Cortex of kidney (tissue), 1 donor: ENCODE measurements at places on chromosomes 3 and 15.

DNA sequence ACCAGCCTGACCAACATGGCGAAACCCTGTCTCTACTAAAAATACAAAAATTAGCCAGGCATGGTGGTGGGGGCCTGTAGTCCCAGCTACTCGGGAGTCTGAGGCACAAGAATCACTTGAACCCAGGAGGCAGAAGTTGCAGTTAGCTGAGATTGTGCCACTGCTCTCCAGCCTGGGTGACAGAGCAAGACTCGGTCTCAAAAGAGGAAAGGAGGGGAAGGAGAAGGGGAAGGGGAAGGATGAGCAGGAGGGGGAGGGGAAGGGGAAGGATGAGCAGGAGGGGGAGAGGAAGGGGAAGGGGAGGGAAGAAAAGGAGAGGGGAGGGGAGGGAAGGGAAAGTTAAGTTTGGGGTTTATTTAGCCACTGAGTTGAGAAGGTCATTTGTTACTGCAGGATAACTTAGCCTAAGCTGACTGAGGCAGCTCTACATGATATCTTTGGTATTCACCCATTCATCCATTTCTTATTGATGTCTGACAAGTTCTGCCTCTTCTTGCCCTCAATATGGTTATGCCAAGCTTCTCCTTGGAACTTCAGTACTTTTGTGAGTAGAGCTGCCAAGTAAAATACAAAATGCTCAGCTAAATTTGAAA is 15.9 kb upstream of the ABHD2 start:
- no peak for DNase-seq

DNA sequence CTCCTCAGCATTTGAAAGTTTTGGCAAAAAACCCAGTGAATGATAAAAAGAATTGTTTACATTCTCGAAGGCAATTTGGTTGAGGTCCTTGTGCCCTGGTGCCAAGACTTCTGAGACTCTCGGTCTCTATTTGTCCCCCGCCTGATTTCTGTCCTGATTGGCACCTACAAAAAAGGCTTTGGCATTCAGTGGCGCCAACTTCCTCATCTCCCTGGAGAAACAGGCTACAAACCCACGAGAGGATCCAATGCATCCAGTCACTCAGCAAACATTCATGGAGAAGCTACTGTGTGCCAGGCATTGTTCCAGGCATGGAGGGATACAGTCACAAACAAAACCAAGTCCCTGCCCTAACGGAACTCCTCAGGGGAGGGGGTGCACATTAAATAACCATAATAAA is 42.7 kb downstream of the HES1 start:
- DNase-seq = no peak

DNA sequence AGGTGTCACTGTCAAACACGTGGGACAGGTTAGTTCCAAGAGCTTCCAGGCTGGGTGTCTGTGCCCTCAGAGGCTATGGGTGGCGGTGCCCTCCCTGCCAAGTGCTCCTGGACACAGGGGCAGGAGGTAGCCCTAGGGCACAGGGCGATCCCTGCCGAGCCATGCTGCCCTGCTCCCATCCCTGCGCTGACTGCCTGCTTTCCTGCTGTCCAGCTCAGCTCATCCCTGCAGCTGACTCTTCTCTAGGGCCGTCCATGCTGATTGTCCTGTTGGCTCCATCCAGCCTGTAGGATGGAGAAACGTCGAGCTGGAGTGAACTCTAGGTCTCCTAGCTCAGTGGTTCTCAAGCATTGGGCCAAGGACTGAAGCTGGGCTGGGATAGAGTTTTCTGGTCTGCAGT is 3.7 kb downstream of the PDIA5 start:
- no peak for DNase-seq

DNA sequence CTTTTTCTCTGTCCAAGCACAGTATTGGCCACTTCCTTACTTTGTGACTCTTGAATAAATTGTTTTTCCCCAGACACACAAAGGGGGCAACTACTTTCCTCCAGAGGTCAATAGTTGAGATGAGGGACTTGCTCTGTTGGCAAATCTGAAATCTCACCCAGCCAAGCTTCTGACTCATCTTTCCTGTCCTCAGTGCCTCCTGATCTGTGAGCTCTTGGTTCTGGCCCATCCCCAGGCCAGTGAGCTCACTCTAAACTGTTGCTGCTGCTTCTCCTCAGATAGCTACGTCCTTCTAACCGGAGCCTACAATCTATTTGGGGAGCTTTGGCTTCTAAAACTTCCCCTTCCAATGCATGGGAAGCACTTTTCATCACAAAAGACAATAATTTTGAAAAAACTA is 50.0 kb upstream of the NMD3 start:
- DNase-seq = no peak

DNA sequence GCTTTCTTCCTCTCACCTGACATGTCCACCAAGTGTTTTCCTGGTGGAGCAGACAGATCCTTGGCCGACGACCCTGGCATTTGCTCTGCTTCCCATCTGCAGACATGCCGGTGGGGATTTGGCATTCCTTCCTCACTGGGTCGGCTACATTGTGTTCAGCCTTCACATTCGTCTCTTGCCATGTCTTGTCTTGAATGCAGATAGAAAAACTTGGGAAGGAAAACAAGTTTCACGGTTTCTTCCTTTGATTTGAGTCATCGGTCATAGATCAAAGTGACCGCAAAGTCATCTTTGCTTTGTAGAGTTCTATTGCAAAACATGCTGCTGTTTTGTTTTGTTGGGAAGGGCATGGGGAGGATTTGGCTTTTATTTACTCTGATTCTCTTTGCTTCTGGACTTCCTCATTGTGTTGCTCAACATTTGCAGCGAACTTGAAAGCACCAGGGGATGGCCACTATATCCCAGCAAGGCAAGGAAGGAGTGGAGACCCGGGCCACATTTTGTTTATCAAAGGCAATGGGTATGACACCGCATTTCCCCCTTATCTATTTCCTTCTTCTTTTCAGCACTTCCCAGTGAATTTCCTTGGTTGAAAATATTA is 321.3 kb downstream of the CACNA2D3 start:
- no peak for DNase-seq

GRCh38 chr15:93072411-93073394 is 16.3 kb downstream of the RGMA start:
- DNase-seq = no peak

GRCh38 chr3:191169566-191169965 is 29.5 kb upstream of the OSTN start:
- DNase-seq = no peak

DNA sequence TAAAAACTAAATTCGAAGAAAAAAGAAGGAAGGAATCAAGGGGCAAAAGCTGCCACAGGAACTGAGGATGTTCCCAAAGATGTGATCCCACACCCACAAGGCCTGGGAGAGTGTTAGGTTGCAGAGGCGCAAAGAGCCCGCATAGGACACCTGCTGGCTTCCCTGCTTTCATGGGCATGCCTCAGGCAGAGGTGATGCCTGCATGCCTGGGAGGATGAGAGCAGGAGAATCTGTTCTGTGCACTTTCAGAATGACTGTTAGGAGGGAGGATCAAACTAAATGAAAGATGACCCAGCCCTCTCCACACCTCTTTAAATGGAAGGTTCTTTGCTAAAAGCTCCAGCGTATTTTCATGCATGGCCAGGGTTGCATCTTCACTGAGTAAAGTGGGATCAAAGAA is 162.4 kb downstream of the PLCL2 start:
- no peak for DNase-seq

- no peak for DNase-seq
These were observed 11.2 kb downstream of the RNF123 start for GRCh38 chr3:49700453-49701128.

DNA sequence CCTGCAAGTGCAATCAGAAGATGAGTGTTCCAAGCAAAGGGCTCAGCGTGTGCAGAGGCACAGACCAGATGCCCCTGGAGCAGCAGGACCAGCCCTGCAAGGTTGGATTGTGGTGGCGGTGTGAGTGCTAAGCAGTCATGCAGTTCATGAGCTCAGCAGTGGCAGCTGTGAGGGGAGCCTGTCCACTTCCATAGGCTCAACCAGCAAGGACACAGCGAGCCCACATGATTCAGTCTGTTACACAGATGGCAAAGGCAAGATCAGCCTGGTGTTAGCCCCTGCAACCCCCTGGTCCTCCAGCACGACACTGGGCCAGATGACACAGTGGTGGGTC is 95.9 kb upstream of the PRR23E start:
- DNase-seq = no peak

GRCh38 chr3:52147804-52148203 is 6.4 kb downstream of the POC1A start:
- no peak for DNase-seq

DNA sequence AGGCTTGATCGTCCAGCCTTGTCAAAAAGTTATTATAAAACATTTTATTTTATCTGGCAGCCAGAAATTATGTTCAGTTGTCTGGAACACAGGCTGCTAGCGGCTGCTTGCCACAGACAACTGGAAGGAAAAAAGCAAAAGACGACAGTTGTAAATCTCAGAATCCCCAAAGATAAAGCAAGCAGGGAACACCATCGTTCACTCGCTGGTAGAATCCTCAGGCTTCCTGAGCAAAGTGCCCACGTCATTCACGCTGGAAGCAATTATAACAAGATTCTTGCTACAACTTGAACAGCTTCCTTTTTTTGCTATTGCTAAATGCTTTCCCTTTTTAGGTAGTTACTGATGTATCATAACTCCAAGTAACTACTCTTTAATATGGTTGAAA is 33.6 kb downstream of the ADAMTS17 start:
- no peak for DNase-seq

GRCh38 chr3:37935756-37936666 is 54.6 kb upstream of the VILL start:
- no peak for DNase-seq

DNA sequence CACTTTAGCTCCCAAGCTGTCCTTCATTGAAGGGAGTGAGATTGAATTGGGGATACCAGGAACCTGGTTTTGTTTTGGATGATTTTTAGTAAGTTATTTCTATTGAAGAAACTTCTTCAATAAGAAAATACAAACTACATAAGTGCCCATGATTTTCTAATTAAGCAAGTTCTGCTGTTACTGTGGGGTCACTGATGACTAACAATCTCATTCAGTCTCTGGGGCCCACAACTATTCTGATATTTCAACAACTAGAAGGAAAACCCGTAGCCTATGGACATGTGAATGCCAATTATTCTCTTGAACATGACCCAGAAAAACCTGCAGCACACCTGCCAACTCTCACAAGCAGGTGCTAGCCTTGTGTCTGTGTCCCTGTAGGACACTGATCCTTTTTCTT is 184.6 kb downstream of the DCLK3 start:
- DNase-seq = no peak

DNA sequence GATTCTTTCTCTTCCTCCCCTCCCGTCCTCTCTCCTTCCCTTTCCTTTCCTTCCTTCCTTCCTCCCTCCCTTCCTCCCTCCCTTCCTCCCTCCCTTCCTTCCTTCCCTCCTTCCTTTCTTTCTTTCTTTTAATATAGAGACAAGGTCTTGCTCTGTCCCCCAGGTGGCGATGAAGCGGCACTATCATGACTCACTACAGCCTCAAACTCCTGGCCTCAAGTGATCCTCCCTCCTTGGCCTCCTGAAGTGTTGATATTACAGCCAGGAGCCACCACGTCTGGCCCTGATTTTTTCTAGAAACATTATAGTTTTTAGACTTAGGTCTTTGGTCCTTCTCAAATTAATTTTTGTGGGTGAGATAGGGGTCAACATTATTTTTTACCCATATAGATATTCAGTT is 15.5 kb downstream of the GRM2 start:
- DNase-seq = no peak
